ENCODE measurements at places on chromosomes 4 and X.
A peak's percentile ranks its signal among the peaks of the same experiment; 100 is the strongest.

DNA sequence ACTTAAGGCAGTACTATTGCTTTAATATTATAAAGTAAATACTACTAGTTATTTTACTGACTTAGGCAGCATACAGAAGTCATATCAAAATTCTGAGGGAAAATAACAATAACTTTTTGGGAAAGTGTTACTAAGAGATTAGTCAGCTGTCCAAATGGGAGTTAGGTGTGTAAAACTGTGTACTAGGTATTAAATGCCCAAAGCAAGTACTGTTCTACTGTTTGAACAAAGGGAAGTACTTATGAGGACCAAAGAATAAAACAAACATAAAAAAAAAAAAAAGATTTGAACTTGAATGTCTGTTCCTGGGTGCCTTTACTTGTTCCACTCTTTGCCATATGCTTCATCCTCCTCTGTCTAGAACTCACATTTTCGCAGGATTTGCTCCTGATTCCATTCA lies 174.4 kb downstream of the MSL3 start:
- DNase-seq = no peak

- no peak for DNase-seq
Observed at GRCh38 chr4:73067971-73068394, 1.5 kb downstream of the COX18 start.

DNA sequence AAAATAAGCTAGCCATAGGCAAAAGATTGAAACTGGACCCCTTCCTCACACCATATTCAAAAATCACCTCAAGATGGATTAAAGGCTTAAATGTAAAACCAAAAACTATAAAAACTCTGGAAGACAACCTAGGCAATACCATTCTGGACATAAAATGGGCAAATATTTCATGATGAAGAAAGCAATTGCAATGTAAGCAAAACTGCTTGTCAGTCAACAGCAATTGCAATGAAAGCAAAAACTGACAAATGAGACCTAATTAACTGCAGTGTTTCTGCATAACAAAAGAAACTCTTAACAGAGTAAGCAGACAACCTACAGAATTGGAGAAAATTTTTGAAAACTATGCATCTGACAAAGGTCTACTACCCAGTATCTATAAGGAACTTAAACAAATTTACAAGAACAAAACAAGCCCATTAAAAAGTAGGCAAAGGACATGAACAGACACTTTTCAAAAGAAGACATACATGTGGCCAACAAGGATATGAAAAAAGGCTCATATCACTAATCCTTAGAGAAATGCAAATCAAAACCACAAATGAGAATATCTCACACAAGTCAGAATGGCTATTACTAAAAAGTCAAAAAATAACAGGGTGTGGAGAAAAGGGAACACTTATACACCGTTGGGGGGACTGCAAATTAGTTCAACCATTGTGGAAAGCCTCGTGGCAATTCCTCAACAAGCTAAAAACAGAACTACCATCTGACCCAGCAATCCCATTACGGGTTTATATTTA lies 46.7 kb downstream of the CFAP299 start:
- no peak for DNase-seq

GRCh38 chrX:38515291-38515690 lies 46.1 kb upstream of the TSPAN7 start:
- no peak for DNase-seq

GRCh38 chr4:3442959-3443749 lies 1.4 kb downstream of the HGFAC start:
- DNase-seq = peak; percentile 12

DNA sequence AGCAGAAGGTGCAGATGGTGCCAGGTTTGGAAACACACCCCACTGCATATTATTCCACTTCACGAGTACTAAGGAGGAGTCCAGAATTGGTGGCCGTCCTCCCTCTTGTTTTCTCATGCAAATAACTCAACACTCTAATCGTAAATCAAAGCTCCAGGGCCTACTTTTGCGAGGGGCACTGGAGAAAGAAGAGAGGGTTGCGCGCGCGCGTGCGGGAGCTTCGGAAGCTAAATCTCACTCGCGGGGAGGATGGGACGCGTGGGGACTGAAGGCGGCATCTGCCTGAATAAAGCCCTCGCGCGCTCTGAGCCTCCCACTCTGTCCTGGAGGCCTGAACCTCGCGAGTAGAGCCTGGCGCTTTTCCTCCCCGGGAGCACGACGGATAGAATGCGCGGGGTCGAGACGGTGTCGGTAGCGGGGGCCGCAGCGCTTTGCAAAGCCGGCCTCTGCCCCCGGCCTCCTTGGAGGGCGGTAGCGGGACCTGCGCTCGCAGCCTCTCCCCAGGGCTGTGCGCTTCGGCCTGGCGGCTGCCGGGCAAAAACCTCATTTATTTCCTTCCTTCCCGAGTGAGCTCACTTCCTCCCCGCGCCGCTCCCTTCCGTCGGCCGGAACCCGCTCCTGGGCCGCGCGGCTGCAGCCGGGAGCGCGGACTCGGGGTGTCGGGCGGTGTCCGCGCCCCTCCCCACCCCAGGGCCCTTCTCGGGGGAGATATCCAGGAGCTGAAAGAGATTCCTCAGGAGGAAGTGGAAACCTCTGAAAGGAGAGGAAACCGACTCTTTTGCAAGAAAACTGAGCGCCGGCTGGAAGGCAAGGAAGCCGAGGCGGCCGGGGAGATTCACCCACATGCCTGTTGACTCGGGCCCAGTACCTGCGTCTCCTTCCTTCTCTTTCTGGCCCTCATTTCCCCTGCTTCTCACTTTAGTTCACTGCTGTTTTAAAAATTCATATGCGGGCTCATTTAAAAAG lies 20.7 kb downstream of the HAND2 start:
- no peak for DNase-seq

DNA sequence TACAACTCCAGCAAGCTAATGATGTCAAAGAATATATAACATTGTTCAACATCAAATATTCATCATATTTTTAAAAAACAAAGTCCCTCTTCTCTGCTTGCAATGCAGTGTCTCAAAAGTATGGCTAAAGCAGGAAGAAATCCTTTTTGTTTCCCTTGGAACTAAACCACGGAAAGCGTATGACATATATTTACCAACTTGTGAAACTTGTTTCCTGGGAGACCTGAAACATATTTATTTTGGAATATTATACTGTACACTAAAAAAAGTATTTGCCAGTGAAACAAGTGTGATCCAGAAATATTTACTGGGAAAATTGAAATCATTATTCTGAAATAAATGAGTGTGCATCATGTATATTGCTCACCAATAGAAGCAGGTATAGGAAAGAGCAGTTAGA lies 156.0 kb upstream of the ANKRD50 start:
- DNase-seq = no peak

GRCh38 chr4:170386511-170386910 lies 296.8 kb upstream of the AADAT start:
- DNase-seq = no peak

DNA sequence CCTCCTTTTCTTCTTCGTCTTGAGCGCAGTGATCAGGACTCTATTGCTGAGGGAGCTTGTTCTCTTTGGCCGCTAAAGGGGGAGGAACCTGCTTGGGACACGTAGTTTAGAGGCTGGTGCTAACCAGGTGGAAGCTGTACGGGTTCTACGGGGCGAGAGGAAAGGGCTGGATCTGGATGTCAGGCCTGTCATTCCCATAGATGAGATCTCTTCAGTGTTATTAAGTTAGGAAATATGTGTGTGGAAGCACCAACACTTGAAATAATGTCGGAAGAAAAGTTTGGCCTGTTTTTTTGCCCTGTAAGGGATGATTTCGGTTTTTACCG lies 643 bp downstream of the SRP72 start:
- DNase-seq = peak; percentile 32

DNA sequence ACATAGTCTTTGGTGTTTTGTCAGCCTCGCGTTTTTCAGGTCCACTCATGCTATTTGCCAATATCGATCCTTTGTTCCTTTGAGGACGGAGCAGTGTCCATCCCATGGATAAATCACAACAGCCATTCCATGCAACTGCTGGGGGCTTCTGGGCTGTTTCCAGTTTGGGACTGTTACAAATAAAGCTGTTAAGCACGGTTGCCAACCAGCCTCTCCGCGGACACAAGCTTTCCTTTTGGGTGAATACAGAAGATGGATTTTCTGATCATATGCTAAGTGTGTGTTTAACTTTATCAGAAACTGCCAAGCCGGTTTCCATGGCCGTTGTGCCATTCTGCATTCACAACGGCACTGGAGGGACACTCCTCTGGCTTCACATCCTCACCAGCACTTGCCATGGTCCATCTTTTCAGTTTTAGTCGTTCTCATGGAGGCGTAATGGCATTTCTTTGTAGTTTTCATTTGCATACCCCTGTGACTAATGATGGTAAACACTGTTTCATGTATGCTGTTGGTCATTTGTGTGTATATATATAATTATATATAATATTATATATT lies 67.8 kb downstream of the ABLIM2 start:
- no peak for DNase-seq

DNA sequence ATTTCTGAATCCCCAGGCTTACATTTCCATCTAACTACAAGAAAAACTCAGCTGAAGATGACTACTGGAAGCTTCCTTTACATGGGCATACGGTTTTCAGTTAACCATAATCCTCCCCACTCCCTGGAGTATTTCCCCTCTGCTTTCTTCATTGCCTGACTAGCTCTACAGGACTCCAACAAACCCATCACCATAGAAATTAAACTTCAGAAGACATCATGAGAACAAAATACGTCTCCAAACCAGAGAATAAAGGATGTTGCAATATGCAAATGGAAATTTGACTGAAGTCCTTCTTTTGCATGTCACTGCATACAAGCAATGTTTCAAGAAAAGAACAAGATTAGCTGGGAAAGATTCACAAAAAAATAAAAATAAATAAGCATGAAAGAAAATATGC lies 170.2 kb upstream of the PCDH18 start:
- no peak for DNase-seq

DNA sequence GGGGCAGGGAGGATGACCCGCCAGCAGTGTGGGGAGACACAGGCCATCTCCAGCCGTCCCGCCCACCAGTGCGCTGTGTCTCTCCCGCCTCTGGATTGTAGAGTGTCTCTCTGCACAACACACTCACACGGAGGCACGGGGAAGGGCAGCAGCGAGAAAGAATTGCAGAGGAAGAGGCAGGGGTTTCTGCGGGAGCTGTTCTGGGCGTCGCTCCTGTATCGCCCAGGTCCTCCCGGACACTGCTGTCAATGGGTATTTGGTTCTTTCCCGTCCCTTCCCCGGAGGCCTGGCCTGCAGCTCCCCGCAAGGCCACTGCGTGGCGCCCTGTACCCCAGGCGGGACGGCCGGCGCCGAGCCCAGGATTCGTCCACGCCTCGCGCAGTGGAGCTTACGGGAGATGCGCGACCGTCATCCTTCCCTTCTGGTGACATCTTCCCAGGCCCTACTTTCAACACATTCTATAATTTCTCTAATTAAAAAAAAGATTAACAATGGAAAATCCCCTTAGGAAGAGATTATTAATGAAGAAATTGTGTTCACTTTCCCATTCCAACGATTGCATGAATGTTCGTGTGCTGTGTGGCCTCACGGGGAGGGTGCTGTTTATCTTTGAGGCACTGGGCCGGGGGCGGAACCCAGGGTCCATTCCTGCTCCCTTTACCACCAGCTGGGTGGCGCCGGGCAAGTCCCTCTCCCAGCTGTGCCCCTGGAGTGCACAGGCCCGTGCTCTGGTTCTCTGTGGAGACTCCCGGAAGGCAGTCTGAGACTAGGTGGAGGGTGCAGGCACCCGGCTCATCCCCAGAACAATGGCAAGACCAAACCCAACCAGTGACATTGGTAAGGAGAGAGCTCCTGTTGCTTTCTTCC lies 95.7 kb downstream of the CPZ start:
- no peak for DNase-seq

DNA sequence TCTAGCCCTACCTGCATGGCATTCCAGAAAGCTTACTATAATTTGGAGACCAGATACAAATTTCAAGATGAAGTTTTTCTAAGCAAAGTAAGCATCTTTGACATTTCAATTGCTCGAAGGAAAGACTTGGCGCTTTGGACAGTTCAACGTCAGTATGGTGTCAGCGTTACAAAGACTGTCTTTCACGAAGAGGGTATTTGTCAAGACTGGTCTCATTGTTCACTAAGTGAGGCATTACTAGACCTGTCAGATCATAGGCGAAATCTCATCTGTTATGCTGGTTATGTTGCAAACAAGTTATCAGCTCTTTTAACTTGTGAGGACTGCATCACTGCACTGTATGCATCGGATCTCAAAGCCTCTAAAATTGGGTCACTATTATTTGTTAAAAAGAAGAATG lies 17.6 kb downstream of the THAP9 start:
- no peak for DNase-seq

DNA sequence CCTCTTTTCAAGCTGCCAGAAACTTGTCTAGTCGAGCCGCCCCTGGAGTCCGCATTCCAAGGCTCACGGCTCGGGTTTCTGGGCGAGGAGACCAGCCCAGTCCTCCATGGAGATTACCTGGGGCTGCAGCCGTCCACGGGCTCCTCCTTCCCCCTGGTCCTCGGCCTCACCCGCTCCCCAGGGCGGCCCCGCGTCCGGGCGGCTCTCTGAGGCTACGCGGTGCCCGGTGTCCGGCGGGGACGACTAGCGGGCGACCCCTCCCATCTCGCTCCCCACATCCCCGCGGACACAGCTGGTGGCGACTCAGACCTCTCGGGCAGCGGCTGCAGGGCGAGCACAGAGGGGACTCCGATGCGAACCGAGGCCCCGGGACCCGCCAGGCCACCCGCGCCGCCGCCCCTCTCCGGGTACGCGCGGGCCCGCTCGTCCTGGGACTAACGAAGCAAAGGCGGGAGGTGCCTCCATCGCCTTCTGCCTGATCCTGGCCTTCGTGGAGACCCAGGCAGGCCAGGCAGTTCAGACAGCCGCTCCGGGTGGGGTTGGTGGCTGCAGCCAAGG lies 159.4 kb downstream of the TRAM1L1 start:
- DNase-seq = no peak

- no peak for DNase-seq
Observed at GRCh38 chr4:128862608-128863311, 53.3 kb downstream of the JADE1 start.

All from Jurkat, Clone E6-1 (cell line).